ENCODE measurements at places on chromosomes 4 and X. TPM values are rescaled to one million over a fixed set of nuclear protein-coding genes. Genes with fewer than 3 reads are reported as not detected.
A peak's percentile ranks its signal among the peaks of the same experiment; 100 is the strongest.

Gene AFP
- not detected for total RNA-seq

DNA sequence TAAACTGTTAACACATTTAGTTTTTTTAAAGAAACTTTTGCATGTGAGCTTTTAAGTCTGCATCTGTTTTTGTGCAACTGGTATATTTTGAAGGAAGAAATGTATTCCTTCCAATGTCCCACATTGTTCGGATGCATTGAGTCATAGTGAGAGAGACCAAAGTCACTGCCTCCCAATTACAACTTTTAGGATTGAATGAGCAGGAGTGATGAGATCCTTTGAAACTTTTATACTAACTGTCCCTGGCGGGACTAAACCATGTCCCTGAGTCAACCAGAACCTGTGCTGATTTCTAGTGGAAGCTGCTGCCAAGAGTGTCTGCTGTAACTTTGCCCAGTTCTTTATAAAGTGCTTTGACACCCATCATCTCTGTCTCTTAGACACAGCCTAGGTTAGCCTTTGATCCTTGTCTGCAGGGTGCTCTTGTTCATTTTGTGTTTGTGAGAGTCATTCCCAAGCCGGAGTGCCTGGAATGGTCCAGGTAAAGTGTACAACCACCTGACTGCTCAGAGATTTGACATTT lies 122.7 kb downstream of the ZNF518B start:
- no peak for DNase-seq
- H3K4me1 ChIP-seq = no peaks in the 10 kb centered on the region
- H3K27me3 ChIP-seq = no peaks in the 10 kb centered on the region
- H3K27ac ChIP-seq = no peak overlapping the region
- no peak overlapping the region for H3K4me3 ChIP-seq

Gene UGT2A1
- not detected for total RNA-seq

Gene ACE2
- 0.33 TPM for total RNA-seq

- no peaks in the 10 kb centered on the region for H3K27me3 ChIP-seq
- no peaks in the 10 kb centered on the region for H3K36me3 ChIP-seq
- H3K4me1 ChIP-seq = no peaks in the 10 kb centered on the region
- no peak overlapping the region for H3K4me3 ChIP-seq
- no peak overlapping the region for H3K27ac ChIP-seq
These were observed 77.5 kb downstream of the MID1IP1 start for GRCh38 chrX:38878641-38879340.

GRCh38 chrX:16305187-16305586 lies 137.9 kb downstream of the MAGEB17 start:
- no peak overlapping the region for H3K4me3 ChIP-seq
- DNase-seq = no peak
- H3K27ac ChIP-seq = no peak overlapping the region
- H3K36me3 ChIP-seq = no peaks in the 10 kb centered on the region
- H3K27me3 ChIP-seq = no peaks in the 10 kb centered on the region

- H3K27ac ChIP-seq = no peak overlapping the region
- no peaks in the 10 kb centered on the region for H3K36me3 ChIP-seq
- DNase-seq = no peak
- H3K4me1 ChIP-seq = no peaks in the 10 kb centered on the region
- H3K4me3 ChIP-seq = no peak overlapping the region
- no peaks in the 10 kb centered on the region for H3K27me3 ChIP-seq
These were observed 51.1 kb upstream of the SYTL5 start for GRCh38 chrX:37955273-37955672.

DNA sequence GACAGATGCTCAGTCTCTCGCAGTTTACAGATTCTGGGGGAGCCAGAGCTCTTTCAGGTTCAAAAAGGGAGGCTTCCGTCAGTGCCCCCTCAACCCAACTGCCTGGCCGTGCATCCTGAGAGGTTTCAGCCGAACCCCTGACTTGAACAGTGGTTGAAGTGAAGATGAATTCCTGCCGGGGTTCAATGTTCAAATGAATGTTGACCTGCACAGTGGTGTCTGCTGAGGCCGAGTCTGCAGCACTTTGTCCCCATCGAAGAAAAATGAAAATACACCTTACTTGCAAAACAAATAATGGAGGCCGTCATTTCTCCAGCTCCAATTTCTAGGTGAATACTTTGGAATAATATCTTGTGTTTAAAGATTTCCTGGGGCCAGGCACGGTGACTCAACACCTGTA lies 33.7 kb downstream of the GYG2 start:
- no peaks in the 10 kb centered on the region for H3K36me3 ChIP-seq
- no peaks in the 10 kb centered on the region for H3K4me1 ChIP-seq
- no peak overlapping the region for H3K4me3 ChIP-seq
- H3K27ac ChIP-seq = no peak overlapping the region

Gene PHOX2B
- total RNA-seq = 0.33 TPM

- no peaks in the 10 kb centered on the region for H3K27me3 ChIP-seq
- no peak overlapping the region for H3K4me3 ChIP-seq
- H3K4me1 ChIP-seq = no peaks in the 10 kb centered on the region
- DNase-seq = no peak
These were observed 81.6 kb downstream of the RASL11B start for GRCh38 chr4:52943677-52944076.

- DNase-seq = no peak
- H3K4me1 ChIP-seq = peaks cover 4% of the 10 kb centered on the region
- no peak overlapping the region for H3K27ac ChIP-seq
These were observed 14.2 kb upstream of the PABPC4L start for GRCh38 chr4:134215620-134216344.

DNA sequence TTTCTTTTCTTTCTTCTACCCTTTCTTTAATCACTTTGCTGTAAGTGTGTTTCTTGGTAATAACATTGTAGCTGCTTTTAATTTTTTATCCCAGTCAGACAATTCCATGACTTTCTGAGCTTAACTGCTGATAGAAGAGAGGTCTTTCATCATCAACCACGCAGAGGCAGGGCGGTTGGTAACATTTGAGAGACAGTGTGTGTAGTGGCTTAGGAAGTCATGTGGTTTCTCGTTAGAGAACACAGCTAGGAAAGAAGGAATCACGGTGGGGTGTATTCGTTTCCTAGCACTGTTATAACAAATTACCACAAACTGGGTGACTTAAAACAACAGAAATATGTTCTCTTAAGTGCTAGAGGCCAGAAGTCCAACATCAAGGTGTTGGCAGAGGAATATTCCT lies 11.5 kb downstream of the PRPS2 start:
- DNase-seq = no peak
- no peak overlapping the region for H3K27ac ChIP-seq
- no peak overlapping the region for H3K4me3 ChIP-seq
- H3K27me3 ChIP-seq = no peaks in the 10 kb centered on the region
- H3K4me1 ChIP-seq = no peaks in the 10 kb centered on the region

Gene LCORL
- 28.9 TPM for total RNA-seq

DNA sequence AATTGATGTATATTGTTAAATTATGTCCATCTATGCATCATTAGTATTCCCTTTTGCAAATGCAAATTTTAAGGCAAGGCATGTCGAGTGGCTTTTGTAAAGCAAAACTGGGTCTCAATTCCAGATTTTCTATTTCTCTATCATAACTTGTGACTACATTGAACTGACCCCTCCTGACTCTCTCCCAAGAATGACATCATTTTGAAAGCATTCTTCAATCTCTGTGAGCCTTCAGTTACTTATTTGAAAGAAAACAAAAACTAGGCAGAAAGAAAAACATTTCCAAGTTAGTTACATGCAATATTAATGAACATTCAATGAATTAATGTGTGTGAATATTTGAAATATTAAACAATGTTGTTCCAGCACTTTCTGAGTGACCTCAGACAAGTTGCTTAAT lies 314.3 kb upstream of the CLNK start:
- peaks cover 12% of the 10 kb centered on the region for H3K4me1 ChIP-seq
- no peak for DNase-seq
- H3K27ac ChIP-seq = no peak overlapping the region

DNA sequence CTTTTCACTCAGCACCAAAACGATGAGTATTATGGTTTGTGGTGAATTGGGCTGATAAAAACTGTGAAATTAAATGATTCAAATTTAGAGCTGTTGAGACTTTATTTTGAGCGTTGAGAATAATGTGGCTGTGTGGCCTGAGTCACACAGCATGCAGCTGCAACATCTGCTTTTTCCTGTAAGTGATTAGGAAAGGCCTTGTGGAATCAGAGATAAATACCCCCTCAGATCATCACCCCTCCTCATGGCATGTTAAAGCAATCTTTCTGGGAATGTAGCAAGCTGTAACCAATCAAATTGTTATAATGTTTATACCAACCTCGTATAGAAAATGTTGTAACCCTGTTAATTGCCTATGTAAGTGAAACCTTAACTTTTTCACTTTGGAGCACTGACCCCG lies 90.0 kb upstream of the GRPR start:
- no peaks in the 10 kb centered on the region for H3K27me3 ChIP-seq
- DNase-seq = no peak
- H3K4me1 ChIP-seq = no peaks in the 10 kb centered on the region
- H3K36me3 ChIP-seq = no peaks in the 10 kb centered on the region

DNA sequence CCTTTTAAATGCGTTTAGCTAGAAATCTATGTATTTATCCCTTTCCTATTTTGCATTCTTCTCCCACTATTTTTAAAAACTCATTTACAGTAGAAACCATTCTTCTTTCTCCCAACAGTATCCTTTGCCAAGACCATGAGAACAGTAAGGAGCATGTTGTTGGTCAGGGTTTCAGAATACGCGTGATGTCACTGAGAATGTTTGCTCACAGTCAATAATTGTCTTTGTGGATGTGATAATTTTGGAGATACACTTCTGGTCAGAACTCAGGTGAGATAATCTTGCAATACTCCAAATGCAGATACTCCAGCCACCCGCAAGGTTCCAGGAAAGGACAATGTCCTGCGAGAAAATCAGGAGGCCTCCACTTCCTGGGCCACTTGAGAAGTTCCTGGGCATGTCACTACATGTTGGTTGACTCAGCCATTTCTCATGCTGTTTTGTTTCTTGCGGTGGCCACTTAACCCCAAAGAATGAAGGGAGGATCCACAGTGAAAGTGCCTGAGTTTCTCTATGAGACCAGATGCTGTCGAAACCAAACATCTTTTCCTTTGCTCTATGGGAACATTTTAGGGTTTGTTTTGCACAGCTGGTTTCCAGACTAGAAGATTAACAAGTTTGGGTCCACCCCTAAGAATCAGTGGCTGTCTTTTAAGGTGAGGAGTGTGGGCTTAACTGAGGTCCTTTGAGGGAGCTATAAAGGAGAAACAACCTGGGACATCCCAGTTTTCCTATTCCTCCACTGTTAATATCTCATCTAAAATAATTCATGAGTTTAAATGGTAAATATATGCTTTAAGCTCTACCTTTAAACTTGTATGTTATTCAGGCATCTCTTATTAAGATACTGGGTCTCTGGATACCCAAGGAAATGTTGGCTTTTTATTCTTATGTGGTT lies 116.0 kb downstream of the SOWAHB start:
- no peak for DNase-seq
- no peak overlapping the region for H3K27ac ChIP-seq
- no peak overlapping the region for H3K4me3 ChIP-seq
- no peaks in the 10 kb centered on the region for H3K27me3 ChIP-seq
- H3K36me3 ChIP-seq = peaks cover 5% of the 10 kb centered on the region
- H3K4me1 ChIP-seq = no peaks in the 10 kb centered on the region

Gene GAR1
- 4.4 TPM for total RNA-seq

- H3K4me3 ChIP-seq = no peak overlapping the region
- no peaks in the 10 kb centered on the region for H3K4me1 ChIP-seq
- H3K27me3 ChIP-seq = no peaks in the 10 kb centered on the region
- H3K27ac ChIP-seq = no peak overlapping the region
- peak; percentile 54 for DNase-seq
- no peaks in the 10 kb centered on the region for H3K36me3 ChIP-seq
These were observed 26.4 kb downstream of the NAT8L start for GRCh38 chr4:2085496-2085901.

Measured in sigmoid colon (tissue), 7 donors.